ENCODE measurements at places on chromosomes 5 and 9. TPM values are rescaled to one million over a fixed set of nuclear protein-coding genes. Genes with fewer than 3 reads are reported as not detected.

The LAMC3 gene
- 4.0 TPM for total RNA-seq

The MARCOL gene
- not detected for total RNA-seq

The LSM11 gene
- total RNA-seq, result 2.6 TPM

The TNC gene
- total RNA-seq, result 1.2 TPM

The SLIT3 gene
- 180 TPM for total RNA-seq

The PCDHB10 gene
- 0.56 TPM for total RNA-seq

The NSG2 gene
- not detected for total RNA-seq
